ENCODE measurements at places on chromosomes 7 and 10.

- peak; percentile 31 for DNase-seq
Measured at GRCh38 chr7:151518105-151518946, 1.4 kb downstream of the RHEB start.

GRCh38 chr10:116636976-116637375, 16.2 kb downstream of the PNLIPRP2 start:
- DNase-seq = no peak

- no peak for DNase-seq
Measured at GRCh38 chr7:16367115-16367514, 54.2 kb downstream of the CRPPA start.

DNA sequence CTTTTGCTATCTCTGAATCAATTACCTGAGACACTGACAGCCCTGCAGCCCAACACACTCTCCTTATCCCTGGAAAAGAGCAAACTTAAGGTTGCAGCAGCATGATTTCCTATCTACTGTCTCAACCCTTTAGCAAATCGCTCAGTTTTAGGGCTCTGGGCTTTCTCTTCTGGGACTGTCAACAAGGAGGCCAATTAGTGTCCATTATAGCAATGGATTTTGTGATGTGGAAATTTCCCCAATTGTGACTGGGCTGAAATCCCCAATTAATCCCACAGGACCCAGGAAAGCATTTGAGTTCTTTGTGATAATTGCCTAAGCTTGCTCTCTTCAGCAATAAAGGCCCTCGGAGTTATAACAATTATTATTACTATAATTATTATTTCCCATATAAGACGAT, 197.0 kb downstream of the ZNF438 start:
- no peak for DNase-seq

GRCh38 chr7:101255796-101256195, 10.9 kb upstream of the FIS1 start:
- no peak for DNase-seq

GRCh38 chr7:142583446-142583845, 165.8 kb upstream of the PRSS1 start:
- no peak for DNase-seq

GRCh38 chr10:29317423-29318021, 28.7 kb downstream of the LYZL1 start:
- DNase-seq = no peak

DNA sequence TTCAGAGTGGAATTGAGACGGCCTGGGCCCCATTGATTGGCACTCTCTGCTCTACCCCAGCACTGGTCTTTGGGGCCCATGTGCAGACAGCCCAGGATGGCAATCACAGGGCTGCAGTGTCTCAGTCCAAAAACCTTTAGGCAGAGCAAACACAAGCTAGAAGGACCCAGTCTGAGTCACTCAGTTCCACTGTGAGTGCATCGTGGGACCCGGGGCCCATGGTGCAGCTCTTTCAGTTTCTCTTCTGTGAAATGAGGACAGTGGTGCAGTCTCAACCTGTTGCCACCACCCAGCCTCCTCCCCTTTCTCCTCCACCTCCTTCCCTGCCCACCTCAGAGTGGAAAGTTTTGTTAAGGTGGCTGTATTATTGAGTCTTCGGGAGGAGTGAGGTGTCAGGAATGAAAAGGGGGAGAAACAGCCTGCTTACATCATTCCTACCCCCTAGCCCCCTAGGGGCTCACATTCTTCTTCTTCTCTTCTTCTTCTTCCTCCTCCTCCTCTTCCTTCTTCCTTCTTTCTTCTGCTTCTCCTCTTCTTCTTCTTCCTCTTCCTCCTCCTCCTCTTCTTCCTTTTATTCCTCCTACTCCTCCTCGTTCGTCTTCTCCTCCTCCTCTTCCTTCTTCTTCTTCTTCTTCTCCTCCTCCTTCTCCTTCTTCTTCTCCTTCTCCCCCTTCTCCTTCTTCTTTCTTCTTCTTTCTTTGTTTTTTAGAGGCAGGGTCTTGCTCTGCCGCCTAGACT, 19.5 kb upstream of the CARD11 start:
- peak; percentile 65 for DNase-seq

GRCh38 chr10:13090289-13090688, 9.7 kb upstream of the OPTN start:
- DNase-seq = no peak

DNA sequence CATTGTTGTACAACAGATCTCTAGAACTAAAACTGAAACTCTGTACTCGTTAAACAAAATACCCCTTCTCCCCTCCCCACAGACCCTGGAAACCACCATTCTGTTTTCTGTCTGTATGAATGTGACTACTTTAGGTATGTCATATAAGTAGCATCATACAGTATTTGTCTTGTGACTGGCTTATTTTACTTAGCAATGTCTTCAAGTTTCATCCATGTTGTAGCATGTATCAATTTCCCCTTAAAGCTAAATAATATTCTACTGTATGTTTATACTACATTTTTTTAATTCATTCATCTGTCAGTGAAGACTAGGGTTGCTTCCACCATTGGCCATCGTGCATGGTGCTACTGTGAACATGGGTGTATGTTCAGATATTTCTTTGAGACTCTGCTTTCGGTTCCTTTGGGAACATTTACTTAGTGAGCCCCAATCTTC, 71.2 kb upstream of the RPA3 start:
- DNase-seq = no peak

DNA sequence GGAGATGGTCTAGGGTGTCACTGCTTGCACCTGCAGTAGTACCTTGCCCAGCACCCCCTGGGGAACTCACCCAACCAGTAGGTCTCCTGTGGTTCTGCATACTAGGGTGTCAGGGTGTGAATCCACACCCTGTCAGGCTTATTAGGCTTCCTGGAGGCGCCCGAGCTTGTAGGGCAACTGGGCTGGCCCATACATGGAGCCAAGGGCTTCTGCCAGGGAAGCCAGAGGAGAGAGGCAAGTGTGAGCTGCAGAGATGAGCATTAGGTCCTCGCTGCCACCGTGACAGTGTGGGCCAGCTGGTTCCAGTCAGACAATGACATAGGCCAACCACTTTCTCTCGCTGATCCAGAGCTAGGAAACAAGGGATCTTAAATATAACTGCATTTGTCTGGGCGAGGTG, 11.2 kb downstream of the MXI1 start:
- DNase-seq = no peak

DNA sequence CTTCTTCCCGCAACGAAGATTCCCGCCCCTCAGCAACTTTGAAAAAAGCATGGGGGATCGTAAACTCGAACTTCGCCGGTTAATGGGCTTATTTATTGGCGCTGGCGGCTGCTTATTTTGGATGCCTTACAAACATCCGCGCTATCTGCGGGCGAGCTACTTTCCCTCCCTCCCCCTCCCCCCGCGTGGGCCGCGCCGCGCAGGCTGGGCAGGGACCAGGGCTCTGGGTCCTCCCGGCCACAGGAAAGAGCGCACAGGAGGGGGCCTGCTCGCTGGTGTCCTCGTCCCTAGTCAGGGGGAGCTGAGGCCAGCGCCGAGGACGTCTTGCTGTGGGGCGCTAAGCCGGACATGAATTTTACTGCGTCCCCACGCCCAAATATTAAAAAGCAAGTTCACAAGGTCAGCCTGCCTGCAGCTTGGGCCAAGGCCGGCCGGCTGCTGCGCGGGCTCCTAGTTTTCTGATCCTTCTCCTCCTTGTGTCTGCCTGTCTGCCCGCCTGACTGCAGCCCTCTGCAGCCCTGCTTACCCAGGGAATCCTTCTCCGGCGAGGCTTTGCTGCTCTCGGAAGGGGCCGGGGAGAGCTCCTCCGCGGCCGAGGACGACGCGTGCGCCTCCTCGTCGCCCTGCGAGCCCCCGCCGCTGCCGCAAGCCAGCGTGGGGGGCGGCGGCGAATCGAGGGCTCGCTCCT, 1.2 kb downstream of the HOXA10 start:
- DNase-seq = peak; percentile 1

GRCh38 chr7:136966825-136967224, 98.4 kb downstream of the CHRM2 start:
- no peak for DNase-seq

DNA sequence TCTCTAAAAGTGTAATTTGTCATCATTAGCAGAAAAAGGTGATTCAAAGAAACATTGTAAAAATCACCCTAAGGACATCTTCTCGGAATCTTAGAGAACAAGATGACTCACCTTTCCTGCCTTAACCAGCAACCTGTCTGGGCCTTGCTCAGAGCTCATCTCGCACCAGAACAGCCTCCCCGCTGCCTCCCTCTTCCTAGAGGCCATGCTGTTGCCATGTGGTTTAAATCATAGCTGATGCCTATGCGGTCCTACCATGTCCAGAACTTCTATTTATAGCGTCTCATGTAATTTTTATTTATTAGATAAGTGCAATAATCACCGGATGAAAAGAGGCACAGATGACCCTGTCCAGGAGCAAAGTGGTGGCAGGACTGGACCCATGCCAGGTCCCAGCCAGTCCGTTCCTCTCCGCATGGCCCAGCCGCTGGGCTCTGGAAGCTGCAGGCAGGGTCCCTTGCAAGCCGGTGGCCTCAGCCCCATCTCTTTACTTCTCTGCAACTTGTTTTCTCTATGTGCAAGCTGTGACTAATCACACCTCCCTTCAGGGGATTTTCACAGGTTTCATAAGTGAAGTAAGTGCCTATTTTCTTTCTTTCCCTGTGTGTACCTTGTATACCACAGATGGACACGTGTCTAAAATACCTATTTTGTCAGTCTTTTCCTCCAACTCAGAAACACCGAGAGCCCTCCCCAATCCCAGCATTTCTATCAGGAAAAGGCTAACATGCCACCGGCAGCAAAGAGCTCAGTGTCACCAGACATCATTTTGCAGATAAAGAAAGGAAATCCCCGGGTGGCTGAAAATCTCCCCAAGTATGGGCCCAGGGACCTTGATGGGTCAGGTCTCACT, 27.1 kb downstream of the KLF6 start:
- no peak for DNase-seq

GRCh38 chr7:130781346-130781745, 47.3 kb upstream of the KLF14 start:
- no peak for DNase-seq

DNA sequence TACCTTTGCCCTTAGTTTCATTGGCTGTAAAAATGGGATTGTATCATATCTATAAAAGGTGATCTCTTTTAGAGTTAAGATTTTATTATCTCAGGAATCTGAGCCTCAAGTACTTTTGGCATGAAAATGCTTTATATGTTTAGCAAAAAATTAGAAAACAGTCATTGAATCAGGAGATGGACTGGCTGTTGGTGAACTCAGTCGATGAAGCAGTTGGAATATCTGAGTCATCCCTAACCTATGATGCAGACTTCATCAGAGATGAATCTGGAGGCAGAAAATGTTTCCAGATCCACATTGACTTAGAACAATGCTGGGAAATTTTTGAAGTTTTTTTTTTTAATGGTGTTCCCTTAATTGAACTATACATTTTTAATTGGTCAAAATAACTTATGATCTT, 228.5 kb downstream of the SLC25A13 start:
- DNase-seq = no peak

GRCh38 chr10:66980246-66980815, 54.5 kb downstream of the LRRTM3 start:
- DNase-seq = no peak

- no peak for DNase-seq
Measured at GRCh38 chr7:26298472-26299058, 6.9 kb downstream of the SNX10 start.

DNA sequence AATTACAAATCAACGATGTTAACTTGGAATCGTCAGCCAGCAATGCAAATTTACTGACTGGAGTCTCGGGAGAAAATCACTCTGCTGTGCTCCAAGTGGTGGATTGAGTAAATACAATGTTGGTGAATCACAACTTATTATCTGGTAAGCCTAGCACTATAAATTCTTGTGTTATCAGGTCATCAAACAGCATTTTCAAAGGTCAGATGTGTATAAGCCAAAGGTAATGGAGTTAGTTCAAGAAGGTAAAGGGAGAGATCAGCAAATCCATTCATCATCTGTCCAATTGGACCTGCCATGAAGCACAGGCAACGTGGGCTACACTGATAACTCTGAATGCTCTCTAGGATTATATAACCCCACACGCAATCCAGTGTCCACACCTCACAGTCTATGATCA, 13.9 kb downstream of the CUBN start:
- no peak for DNase-seq
